ENCODE measurements at places on chromosomes 2 and 18.

DNA sequence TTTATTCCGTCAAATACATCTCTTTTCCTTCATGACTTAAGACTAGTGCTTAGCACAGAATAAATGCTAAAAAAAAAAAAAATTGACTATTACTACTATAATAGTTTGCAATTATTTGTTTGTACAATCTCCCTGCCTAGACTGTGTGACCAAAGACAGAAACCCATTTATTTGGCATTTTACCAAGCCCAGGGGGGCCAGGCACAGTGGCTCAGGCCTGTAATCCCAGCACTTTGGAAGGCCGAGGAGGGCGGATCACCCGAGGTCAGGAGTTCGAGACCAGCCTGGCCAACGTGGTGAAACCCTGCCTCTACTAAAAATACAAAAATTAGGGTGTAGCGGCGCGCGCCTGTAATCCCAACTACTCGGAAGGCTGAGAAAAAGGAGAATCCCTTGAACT is 1.4 kb downstream of the ASB3 start:
- ATAC-seq, result no peak

- no peak for ATAC-seq
These were observed 241.8 kb upstream of the MGAT5 start for GRCh38 chr2:134011936-134012586.

DNA sequence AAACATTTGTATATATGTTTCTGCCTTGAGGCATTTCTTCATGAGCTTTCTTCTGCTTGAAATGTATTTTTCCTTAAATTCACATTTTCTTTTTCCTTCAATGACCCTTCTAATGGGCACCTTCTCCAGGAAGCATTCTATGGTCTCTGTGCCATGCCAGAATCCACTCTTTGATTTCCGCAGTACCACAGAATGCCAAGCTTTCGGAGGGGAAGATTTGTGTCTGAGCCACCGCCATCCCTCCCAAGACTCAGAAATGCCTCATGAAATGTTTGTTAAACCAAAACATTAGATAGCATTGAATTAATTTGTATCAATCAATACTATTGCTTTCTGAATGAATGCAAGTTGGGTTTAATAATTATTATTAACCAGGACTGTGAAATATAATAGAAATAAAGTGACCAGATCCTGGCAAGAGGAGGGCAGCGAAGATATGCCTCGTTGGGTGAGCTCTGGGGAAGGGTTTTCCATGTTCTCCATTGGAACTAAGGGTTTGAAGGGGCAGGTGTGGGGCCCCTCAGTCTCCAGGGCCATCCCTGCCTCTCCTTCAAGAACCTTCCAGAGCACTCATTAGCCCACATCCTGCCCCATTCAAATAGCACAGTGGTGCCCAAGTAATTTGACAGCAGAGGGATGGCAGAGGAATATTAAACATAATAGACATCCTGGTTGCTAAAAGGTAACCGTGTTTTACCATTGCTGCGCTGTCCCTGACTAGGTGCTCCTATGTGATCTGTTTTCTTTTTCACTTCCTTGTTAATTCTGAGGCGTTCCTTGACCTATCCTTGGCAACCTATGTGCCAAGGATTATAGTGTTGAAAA is 189.6 kb downstream of the MYCN start:
- ATAC-seq, result no peak

DNA sequence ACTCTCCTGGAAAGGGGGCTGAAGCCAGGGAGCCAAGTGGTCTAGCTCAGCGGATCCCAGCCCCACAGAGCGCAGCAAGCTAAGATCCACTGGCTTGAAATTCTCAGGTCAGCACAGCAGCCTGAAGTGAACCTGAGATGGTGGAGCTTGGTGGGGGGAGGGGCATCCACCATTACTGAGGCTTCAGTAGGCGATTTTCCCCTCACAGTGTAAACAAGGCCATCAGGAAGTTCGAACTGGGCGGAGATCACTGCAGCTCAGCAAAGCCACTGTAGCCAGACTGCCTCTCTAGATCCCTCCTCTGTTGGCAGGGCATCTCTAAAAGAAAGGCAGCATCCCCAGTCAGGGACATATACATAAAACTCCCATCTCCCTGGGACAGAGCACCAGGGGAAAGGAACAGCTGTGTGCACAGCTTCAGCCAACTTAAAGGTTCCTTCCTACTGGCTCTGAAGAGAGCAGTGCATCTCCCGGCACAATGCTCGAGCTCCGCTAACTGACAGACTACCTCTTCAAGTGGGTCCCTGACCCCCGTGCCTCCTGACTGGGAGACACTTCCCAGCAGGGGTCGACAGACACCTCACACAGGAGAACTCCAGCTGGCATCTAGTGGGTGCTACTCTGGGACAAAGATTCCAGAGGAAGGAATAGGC is 282.3 kb upstream of the EPC2 start:
- no peak for ATAC-seq

- no peak for ATAC-seq
These were observed 84.7 kb downstream of the TNFRSF11A start for GRCh38 chr18:62409821-62410220.

GRCh38 chr2:236343400-236344161 is 79.4 kb upstream of the ASB18 start:
- ATAC-seq, result no peak

GRCh38 chr2:64296140-64296480 is 151.9 kb upstream of the PELI1 start:
- ATAC-seq, result no peak

- ATAC-seq, result no peak
These were observed 47.8 kb downstream of the CYP27C1 start for GRCh38 chr2:127172306-127172705.

DNA sequence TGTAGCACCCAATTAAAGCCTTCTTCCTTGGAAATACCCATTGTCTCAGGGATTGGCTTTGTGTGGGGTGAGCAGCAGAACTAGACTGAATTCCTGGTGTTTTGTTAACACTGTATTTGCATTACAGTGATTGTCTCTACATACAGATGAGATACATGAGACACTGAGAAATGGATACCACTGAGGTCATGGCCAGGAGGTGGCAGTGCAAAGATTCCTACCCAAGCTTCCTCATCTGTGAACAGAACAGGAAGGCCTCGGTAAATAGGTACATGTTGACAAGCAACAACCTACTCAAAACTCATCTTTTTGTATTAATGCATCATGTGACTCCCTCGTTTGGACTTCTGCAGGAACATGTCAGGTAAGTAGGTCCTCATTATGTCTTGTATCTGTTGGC is 445.8 kb upstream of the RGPD4 start:
- ATAC-seq, result no peak

DNA sequence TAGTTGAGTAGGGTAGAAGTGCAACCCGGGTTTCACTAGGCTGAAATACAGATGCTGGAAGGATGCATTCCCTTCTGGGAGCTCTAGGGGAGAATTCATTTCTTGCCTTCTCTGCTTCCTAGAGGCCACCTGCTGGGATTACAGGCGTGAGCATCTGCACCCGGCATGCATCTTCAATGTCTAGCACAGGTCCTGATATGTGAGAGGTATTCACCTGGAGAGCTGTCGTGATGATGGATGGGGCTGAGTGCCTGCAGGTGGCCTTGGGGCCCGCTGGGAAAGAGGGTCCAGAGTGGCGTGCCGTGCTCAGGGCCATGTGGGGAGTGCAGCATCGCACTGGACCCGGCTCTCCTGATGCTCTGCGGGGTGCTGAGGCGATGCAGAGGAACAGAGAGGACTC is 6.6 kb upstream of the NTSR2 start:
- ATAC-seq, result no peak

GRCh38 chr2:142259356-142259755 is 128.5 kb upstream of the LRP1B start:
- no peak for ATAC-seq

- no peak for ATAC-seq
These were observed 312.9 kb upstream of the FIGN start for GRCh38 chr2:164048729-164049128.

DNA sequence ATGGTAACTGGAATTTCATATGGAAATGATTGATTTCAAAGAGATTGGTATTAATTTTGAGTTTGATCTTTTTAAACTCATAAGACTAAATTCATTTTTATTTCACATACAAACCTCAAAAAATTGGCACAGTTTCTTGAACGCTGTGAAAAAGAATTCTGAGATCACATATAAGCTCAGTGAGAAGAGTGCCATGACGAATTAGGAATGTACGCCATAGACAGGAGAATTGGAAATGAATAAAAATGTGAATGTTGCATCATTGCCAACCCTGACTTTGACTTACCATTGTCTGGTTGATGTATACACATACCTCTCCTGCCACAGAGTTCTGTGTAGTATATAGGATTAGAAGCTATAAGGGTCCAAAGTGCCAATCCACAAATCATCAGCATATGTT is 290.4 kb upstream of the ZC3H15 start:
- ATAC-seq, result no peak

GRCh38 chr2:149205143-149205542 is 125.2 kb upstream of the LYPD6 start:
- ATAC-seq, result no peak

GRCh38 chr2:45629971-45630370 is 18.9 kb upstream of the SRBD1 start:
- no peak for ATAC-seq

DNA sequence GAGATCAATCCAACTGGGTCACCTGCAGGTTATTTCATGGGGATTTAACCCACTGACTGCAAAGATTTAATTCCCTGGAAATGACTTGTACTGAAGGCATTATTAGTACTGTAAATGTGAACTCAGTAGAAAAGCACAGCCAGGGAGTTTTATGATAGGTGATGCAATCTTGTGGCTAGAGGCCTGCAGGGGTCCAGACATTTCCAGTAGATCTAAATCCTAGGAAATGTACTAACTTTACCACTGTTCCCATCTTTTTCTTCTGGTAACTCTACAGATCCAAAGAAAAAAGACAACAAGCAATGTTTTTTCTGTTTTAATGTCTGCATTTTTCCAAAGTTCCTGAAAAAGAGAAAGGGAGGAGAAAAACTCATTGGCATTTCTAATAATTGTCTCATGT is 500.1 kb downstream of the ARHGAP15 start:
- ATAC-seq, result no peak

GRCh38 chr2:64212346-64212745 is 68.1 kb upstream of the PELI1 start:
- ATAC-seq, result no peak

DNA sequence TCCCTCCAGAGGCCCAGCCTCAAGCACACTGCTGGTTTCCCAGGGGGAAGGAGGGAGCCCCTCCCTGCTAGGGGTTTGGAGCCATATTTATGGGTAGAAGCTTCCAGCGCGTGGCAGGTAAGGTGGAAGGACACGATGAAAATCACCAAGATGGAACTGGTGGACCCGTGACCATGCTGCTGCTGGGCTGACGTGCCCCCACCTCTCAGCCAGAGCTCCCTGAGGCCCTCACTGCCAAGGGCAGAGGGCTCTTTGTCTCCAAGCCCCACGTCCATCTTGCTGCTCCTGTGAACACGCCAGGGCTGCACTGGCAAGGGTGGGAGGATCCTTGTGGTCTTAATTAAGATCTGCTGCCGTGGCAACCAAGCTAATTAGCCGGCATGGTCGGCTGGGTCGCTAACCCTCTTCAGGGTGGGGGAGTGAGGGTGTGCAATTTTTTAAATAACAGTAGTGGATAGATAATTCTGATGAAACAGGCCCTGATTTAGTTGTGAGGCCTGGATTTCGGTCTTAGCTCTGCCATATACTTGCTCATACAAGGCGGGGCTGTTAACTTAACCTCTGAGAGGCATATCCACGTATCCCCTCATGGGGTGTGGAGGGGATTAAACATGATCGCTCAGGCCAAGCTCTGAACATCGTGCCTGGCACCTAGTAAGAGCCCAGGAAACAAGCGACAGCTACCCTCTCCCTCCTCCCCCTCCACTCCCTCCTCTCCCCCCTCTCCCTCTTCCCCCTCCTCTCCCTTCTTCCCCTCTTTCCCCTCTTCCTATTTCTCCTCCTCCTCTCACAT is 232.8 kb downstream of the CELF4 start:
- ATAC-seq, result no peak

DNA sequence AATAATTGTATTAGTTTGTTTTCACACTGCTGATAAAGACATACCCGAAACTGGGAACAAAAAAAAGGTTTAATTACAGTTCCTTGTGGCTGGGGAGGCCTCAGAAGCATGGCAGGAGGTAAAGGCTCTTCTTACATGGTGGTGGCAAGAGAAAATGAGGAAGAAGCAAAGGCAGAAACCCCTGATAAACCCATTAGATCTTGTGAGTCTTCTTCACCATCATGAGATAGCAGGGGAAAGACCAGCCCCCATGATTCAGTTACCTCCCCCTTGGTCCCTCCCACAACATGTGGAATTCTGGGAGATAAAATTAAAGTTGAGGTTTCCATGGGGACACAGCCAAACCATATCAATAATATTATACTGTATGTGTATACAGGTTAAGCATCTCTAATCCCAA is 73.3 kb upstream of the CABLES1 start:
- no peak for ATAC-seq

DNA sequence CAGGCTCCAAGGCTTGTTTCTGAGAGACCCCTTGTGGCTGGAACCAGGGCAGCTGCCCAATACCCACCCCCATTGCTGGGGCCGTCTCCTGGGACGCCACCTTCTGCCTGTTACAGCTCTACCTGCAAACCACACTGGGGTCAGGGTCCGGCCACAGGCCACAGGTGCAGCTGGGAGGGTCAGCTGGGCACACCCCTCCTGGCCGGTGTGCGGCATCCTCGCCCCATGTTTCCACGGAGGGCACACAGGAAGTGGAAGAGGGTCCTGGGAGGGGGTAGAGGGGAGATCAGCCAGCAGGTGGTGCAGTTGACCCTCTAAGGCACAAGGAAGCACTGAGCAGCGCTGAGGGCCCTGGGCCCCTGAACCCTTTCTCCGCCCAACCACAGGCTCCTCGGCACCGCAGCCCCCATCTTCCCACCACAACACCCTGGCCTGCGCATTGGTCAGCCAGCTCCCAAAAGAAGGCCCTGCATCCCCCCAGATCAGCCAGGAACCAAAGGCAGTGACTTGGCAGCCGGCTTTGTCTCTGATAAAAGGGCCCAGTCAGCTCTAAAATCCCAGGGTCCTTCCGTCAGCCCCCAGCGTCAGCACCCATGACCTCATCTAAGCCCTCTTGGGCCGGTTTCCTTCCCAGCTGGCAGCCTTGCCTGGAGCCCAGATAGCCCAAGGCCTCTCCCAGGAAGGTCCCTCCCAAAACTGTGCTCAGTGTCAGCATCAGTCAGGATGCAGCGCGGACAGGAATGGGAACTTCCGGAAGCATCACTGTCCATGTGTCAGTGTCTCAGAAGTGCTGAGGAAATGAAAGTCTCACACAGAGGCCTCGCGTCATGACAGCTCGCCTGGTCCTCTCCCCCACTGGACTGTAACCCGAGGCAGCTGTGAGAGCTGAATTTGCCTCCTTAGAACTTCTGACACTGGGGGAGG is 1.7 kb downstream of the ERFE start:
- peak; percentile 28 for ATAC-seq

DNA sequence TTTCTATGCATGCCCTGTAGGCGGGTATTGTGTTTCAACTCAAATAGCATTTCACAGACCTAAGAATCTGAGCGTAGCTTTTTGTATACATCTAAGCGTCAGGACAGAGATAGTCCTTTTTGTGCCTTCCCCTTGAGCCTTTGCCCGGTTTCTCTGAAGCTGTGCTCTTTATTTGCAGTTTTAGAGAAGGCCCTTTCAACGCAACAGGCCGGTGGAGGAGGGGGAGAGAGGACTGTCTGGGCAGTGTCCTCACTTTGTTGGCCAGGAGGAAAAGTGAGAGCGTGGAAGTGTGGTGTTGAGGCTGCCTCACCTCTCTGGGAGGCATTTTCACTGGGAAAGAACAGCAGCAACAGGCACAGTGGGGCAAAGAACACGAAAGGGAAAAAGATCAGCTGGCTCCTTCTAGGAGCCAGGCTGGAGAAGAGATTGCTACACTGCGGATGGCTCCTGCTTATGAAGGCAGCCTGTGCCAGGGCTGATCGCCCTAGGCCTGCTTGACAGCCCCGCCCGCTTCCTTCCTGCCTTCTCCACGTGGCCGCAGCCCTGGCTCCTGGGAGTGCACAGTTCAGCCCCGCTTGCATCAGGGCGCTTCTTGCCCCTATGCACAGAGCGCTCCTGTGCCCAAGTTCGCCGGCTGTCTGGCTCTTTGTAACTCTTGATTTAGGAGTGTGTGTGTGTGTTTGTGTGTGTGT is 195.6 kb upstream of the POU3F3 start:
- no peak for ATAC-seq

Measured in stimulated activated memory B cell treated with anti-CD40 and anti-IgM and Interleukin-4, amounts not matched to agents 10 μg/mL and 1 μg/mL and 100 μg/mL, for 72 hours (primary cell).